ENCODE measurements at places on chromosomes 11 and 22. TPM values are rescaled to one million over a fixed set of nuclear protein-coding genes. Genes with fewer than 3 reads are reported as not detected.
A peak's percentile ranks its signal among the peaks of the same experiment; 100 is the strongest.

DNA sequence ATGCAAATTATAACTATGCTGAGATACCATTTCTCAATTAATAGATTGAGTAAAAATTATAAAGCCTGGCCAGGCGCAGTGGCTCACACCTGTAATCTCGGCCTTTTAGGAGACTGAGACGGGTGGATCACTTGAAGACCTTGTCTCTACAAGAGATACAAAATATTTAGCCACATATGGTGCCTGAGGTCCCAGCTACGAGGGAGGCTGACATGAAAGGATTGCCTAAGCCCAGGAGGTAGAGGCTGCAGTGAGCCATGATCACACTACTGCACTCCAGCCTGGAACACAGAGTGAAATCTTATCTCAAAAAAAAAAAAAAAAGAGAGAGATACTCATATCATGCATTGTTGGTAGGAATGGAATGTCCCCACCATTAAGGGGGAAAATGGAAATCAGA, 142.4 kb downstream of the RCN1 start:
- no peak overlapping the region for H3K27ac ChIP-seq
- H3K4me3 ChIP-seq, result no peak overlapping the region
- peaks cover 5% of the 10 kb centered on the region for H3K27me3 ChIP-seq
- no peak for DNase-seq
- H3K36me3 ChIP-seq, result no peaks in the 10 kb centered on the region
- no peaks in the 10 kb centered on the region for H3K4me1 ChIP-seq

DNA sequence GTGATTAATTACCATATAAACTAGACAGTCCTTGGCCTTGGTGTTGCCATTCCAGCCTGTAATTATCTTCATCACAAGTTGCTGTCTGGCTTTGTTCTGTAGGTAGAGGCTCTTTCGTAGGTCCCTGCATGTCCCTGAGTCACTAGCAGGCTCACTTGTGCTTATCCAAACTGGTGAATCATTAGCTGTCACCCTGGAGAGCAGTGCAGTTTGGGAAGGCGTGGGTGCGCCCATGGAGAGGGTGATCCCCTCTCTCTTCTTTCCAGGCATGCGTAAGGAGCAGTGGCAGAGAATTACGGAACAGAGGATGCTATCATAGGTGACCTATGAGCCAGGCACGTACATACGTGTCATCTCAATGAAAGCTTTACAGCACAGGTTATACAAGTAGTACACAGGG, 11.0 kb upstream of the EHF start:
- H3K27ac ChIP-seq, result no peak overlapping the region
- H3K4me3 ChIP-seq, result no peak overlapping the region

- no peak for DNase-seq
- H3K4me3 ChIP-seq, result no peak overlapping the region
- H3K27ac ChIP-seq, result no peak overlapping the region
- H3K4me1 ChIP-seq, result peaks cover 19% of the 10 kb centered on the region
- no peaks in the 10 kb centered on the region for H3K27me3 ChIP-seq
- H3K36me3 ChIP-seq, result no peaks in the 10 kb centered on the region
Measured at GRCh38 chr11:122198291-122198983, 82.4 kb upstream of the BLID start.

DNA sequence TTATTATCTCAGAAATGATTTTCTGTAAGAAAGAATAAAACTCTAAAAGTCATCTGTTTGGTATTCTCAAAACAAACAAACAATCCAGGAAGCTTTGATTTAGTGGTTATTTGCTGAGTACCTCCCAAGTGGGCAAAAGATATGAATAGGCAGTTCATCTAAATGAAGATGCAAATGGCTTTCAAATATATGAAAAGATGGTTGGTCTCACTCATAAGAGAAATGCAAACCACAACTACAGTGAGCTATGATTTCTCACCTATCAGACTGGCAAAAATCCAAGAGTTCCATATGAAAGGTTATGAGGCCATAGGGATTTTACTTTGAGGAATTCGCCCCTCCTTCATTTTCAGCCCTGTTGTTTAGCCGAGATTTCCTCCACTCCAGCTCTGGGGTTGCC, 11.3 kb upstream of the P2RY2 start:
- H3K27me3 ChIP-seq, result no peaks in the 10 kb centered on the region
- no peak overlapping the region for H3K27ac ChIP-seq
- DNase-seq, result no peak
- no peaks in the 10 kb centered on the region for H3K36me3 ChIP-seq
- peaks cover 30% of the 10 kb centered on the region for H3K4me1 ChIP-seq

DNA sequence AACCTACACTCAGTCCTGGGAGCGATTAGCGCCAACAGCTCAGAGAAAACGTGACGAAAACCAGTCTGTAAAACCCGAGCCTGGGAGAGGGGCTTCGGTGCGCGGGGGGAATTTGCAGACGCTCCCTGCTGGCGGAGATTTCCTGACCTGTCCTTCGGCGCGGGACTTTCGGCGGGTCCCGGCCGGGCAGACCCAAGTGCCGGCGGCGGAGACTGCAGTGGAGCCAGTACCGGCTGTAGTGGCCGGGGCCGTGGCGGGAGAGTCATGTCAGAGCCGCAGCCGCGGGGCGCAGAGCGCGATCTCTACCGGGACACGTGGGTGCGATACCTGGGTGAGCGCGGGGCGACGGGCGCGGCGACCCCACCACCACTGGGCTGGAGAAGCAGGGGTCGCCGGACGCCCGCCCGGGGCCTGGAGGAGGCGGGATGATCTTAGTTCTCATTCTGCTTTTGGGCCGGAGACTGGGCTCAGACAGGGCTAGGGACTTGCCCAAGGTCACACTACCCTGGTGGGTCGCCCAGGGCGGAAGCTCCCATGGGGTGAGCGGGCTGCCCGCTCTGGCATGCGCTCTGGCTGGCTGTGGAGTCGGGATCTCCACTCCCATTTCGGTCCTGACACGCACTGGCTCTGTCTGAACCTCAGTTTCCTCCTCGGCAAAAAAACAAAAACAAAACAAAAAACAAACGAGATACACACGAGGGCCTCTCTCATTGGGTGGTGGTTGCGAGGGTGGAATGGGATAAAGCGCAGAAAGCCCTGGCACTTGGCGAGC, at the start of gene MTFP1:
TSS of gene MTFP1 (plus strand) at position 153 of the 772 bp plus-strand sequence. CDS start at position 265, 112 bp downstream.
- peak within 1 kb of the TSS; percentile 89 for H3K4me3 ChIP-seq
- no peaks in the 10 kb centered on the region for H3K27me3 ChIP-seq
- H3K27ac ChIP-seq, result peak within 1 kb of the TSS; percentile 70

DNA sequence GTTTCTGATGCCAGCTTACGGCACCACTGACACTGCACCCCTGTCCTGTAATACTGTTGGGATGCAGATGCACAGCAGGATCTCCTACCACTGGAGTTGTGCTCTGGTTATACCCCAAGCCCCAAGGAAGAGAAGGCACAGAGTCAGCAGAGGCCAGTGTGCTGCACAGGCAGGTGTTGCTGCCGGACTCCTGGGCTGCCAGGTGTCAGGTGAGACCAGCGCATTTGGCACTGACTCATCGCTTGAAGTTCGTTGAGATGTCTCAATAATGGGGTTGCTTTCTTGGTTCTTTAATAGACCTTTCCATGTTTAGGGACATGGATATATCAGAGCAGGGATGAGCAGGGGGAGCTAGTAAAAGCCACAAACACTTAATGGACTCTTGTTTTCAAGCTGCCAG, 75.7 kb upstream of the TTC12 start:
- no peak overlapping the region for H3K27ac ChIP-seq
- H3K36me3 ChIP-seq, result no peaks in the 10 kb centered on the region
- no peak for DNase-seq
- no peak overlapping the region for H3K4me3 ChIP-seq
- H3K27me3 ChIP-seq, result peaks cover 25% of the 10 kb centered on the region

- H3K4me3 ChIP-seq, result no peak overlapping the region
- no peaks in the 10 kb centered on the region for H3K27me3 ChIP-seq
- peaks cover 20% of the 10 kb centered on the region for H3K4me1 ChIP-seq
Measured at GRCh38 chr11:44709281-44709562, 17.5 kb upstream of the TSPAN18 start.

GRCh38 chr11:810040-810567, 337 bp downstream of the RPLP2 start:
- H3K27ac ChIP-seq, result peak overlapping the region; percentile 95
- DNase-seq, result no peak
- peaks cover 52% of the 10 kb centered on the region for H3K4me1 ChIP-seq
- H3K36me3 ChIP-seq, result peaks cover 19% of the 10 kb centered on the region
- H3K4me3 ChIP-seq, result peak overlapping the region; percentile 99

GRCh38 chr11:44942029-44942955, 8.4 kb downstream of the TP53I11 start:
- no peaks in the 10 kb centered on the region for H3K4me1 ChIP-seq
- no peaks in the 10 kb centered on the region for H3K36me3 ChIP-seq
- no peak overlapping the region for H3K27ac ChIP-seq
- H3K27me3 ChIP-seq, result peaks cover 38% of the 10 kb centered on the region
- no peak overlapping the region for H3K4me3 ChIP-seq

- DNase-seq, result no peak
- no peak overlapping the region for H3K27ac ChIP-seq
- H3K4me3 ChIP-seq, result no peak overlapping the region
- no peaks in the 10 kb centered on the region for H3K27me3 ChIP-seq
- H3K36me3 ChIP-seq, result no peaks in the 10 kb centered on the region
- no peaks in the 10 kb centered on the region for H3K4me1 ChIP-seq
Measured at GRCh38 chr11:93059117-93059957, 89.9 kb downstream of the MTNR1B start.

DNA sequence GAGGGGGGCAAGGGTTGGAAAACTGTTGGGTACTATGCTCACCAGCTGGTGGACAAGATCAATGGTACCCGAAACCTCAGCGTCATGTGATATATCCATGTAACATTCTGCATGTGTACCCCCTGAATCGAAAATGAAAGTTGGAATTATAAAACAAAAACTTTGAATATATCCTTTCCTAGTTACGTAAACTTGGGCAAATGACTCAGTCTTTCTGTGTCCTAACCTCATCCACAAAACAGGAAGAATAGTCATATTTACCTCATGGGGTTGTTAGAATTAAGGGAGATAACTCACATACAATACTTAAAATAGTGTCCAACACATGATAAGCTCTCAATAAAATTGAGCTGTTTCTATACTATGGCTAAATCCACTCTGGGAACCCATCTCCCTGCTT, 620.1 kb upstream of the KIRREL3 start:
- no peaks in the 10 kb centered on the region for H3K4me1 ChIP-seq
- H3K27ac ChIP-seq, result no peak overlapping the region
- H3K27me3 ChIP-seq, result no peaks in the 10 kb centered on the region
- H3K4me3 ChIP-seq, result no peak overlapping the region
- DNase-seq, result no peak

DNA sequence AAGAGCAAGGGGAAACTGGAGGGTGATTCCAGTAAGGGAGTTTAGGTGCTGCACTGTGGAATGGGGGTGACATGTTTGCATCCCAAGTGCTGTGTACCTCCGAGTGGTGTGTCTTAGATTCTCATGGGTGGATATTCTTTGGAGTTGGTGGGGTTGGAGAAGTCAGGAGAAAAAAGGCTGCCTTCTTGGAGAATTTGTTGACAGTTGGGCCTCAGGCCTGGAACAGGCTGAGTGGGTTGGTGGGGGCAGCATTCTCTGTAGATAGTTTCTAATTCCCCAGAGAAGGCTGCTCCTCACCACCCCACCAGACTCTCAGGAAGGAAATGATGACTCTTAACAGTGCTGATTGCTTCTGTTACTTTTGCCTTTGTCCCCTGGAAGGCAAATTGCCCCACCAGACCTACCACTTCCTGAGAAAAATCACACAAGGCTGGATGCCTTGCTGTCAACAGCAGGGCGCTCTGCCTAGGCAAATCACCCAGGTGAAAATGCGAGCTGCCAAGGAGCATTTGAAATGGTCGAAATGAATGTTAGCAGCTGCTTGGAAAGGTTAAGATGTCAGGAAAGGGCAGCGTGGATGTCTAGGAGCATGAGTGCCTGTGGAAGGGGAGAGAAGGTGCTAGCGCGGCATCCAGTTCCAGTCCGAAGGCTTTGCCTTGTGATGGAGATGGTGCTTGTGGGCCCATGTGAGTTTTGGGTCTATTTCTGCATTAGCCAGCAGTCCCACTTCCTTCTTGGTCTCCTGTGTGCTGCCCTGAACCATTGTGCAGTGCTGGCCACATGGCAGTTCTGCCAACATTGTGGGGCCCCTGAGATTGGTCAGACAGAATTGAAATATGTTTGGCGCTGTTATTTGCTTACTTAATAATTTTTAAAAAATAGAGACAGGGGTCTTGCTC, 29.7 kb upstream of the SORL1-AS1 start:
- no peak overlapping the region for H3K27ac ChIP-seq
- H3K36me3 ChIP-seq, result peaks cover 62% of the 10 kb centered on the region
- H3K27me3 ChIP-seq, result no peaks in the 10 kb centered on the region
- peaks cover 8% of the 10 kb centered on the region for H3K4me1 ChIP-seq

GRCh38 chr11:2929531-2929949, 320 bp upstream of the PHLDA2 start:
- H3K27me3 ChIP-seq, result peaks cover 7% of the 10 kb centered on the region
- H3K36me3 ChIP-seq, result no peaks in the 10 kb centered on the region
- no peak for DNase-seq
- no peak overlapping the region for H3K27ac ChIP-seq
- H3K4me1 ChIP-seq, result peaks cover 20% of the 10 kb centered on the region

GRCh38 chr11:71538666-71538990, 803 bp downstream of the KRTAP5-8 start:
- H3K36me3 ChIP-seq, result no peaks in the 10 kb centered on the region
- H3K4me1 ChIP-seq, result peaks cover 95% of the 10 kb centered on the region
- H3K27me3 ChIP-seq, result no peaks in the 10 kb centered on the region
- DNase-seq, result no peak
- no peak overlapping the region for H3K27ac ChIP-seq
- H3K4me3 ChIP-seq, result no peak overlapping the region

DNA sequence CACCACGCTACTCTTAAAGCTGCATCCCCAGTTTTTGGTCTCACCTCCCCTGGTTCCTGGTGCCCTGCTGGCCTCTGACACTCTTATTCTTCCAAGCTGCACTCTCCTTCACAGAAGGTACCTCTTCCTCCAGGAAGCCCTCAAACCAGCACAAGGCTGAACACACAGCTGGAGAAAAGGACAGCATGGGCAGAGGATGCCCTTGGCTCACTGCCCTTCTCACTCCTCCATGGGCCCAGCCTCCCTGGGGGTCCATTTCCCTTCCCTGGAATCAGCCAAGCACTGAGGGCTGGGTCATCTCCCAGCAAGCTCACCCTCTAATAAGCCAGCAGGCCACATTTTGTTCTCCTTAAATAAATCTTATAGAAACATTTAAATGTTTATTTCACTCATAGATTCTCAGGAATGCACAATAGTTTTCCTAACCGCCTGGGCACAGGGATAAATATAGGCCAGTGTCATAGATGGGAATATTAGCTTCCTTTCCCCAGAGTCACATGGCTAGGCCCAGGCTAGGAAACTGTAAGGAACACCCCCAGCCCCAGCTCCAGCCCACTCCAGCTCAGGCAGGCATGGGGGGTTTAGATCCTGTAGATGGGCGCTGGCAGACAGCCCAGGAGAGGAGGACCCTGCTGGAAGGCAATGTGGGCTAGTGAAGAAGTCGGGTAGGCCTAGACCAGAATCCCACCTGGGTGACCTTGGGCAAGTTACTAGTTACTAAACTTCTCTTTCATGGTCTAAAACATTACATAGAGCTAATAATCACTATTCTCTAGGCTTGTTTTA, 51.5 kb downstream of the IRAG1 start:
- DNase-seq, result no peak
- peaks cover 2% of the 10 kb centered on the region for H3K27me3 ChIP-seq
- H3K4me3 ChIP-seq, result no peak overlapping the region
- no peak overlapping the region for H3K27ac ChIP-seq
- no peaks in the 10 kb centered on the region for H3K4me1 ChIP-seq

Gene SERGEF
- 114 TPM for total RNA-seq

Gene SEC14L2
- total RNA-seq, result 4.1 TPM

Gene MYO7A
- 7.5 TPM for total RNA-seq

Gene KRTAP5-11
- not detected for total RNA-seq

Gene PICK1
- total RNA-seq, result 16.0 TPM

Gene IFITM2
- 10.4 TPM for total RNA-seq

Gene CBX7
- 0.20 TPM for total RNA-seq

Gene PDGFD
- 0.29 TPM for total RNA-seq

Gene ZNF280A
- 2.9 TPM for total RNA-seq

Gene IRAG1
- total RNA-seq, result 0.13 TPM
